Brain pericyte (primary cell): ENCODE measurements at places on chromosomes 11 and 22.

DNA sequence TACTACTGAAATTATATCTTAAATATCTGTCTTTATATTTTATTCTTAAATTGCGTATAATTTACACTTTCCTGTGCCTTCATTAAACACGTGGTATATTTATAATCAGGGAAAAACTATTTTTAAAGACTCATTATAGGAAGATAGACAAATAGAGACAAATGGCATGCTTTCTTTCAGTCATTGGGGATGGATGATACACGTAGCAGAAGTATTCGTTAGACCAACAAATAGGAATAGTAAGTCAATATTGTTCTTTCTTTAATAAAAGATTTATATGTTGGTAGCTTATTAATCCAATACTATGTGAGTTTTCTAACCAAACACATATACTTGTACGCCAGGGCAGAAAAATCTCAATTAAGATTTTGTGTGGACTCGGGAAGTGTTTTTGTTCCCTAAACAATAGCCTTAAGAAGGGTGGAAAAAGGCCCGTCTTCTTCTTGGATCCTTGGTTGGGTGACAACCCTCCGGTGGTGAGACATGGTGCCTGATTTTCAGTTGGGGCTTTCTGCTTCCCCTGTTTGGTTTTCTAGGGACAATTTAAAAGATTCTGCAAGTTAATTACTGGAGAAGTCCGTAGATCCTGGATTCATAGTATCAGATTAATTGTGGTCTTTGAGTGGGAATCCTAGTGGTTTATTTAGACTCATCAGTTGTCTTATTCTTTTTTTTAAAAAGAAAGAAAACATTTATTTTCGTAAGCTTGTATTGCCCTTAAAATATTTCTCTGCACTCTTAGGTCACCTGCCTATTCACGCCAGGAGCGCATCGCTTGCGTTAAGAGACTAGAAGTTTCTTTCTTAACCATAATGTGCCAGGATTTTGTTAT lies 83.5 kb upstream of the WNT7B start:
- DNase-seq, result no peak

DNA sequence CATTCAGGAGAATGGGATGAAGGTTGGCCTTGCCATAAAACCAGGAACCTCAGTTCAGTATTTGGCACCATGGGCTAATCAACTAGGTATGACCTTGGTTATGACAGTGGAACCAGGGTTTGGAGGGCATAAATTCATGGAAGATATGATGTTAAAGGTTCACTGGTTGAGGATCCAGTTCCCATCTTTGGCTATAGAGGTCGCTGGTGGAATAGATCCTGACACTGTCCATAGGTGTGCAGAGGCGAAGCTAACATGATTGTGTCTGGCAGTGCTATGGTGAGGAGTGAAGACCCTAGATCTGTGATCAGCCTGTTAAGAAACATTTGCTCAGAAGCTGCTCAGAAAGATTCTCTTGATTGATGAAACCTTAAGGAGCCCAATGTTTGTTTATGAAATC lies 5.7 kb downstream of the NF2 start:
- DNase-seq, result no peak

DNA sequence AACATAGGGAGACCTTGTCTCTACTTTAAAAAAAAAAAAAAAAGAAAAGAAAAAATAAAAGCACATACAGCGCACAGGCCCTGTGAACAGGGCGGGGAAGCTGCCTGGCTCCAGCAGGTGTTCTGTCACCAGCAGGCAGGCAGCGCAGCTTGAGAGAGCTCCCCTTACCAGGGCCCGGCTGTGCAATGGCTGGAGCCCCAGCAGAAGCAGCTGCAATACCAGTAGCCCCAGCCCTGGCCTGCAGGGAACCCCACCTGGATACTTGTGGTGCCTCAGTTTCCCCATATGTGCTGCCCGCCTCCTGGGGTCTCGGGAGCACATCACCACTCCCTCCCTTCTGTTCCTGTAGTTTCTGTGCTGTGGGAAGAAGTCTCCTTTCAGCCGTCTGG lies 12.3 kb downstream of the TSPAN32 start:
- no peak for DNase-seq

GRCh38 chr11:71293961-71294782 lies 41.8 kb upstream of the SHANK2 start:
- DNase-seq, result no peak

GRCh38 chr11:111870522-111870885 lies 877 bp downstream of the ALG9 start:
- DNase-seq, result no peak

DNA sequence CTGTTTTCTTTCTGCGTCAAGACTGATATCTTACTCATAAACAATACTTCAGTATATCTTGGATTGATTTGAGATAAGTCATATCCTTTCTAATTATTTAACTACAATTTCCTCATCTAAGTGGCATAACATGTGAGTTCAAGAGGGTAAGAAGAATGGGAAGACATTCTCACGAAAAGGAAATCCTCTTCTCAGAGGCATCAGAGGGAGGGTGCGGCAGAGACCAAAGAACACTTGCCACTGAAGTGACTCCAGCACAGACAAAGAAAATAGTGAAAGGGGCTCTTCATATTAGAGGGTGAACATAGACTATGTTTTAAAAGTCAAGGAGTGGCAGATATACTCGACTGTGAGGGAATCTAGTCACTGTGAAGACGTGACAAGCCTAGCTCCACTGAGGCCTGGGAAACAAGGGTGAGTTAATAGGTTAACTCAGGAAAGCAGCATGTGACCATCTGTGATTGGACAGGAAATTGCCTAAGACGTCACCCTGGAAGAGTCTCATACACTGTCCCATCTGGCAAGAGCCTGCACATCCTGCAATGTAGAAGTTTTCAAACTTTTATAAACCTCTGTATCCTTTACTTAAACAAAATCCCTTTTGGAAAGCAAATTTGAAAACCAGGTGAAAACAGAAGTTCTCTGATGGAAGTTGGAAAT lies 1.9 kb upstream of the MMP1 start:
- DNase-seq, result no peak

DNA sequence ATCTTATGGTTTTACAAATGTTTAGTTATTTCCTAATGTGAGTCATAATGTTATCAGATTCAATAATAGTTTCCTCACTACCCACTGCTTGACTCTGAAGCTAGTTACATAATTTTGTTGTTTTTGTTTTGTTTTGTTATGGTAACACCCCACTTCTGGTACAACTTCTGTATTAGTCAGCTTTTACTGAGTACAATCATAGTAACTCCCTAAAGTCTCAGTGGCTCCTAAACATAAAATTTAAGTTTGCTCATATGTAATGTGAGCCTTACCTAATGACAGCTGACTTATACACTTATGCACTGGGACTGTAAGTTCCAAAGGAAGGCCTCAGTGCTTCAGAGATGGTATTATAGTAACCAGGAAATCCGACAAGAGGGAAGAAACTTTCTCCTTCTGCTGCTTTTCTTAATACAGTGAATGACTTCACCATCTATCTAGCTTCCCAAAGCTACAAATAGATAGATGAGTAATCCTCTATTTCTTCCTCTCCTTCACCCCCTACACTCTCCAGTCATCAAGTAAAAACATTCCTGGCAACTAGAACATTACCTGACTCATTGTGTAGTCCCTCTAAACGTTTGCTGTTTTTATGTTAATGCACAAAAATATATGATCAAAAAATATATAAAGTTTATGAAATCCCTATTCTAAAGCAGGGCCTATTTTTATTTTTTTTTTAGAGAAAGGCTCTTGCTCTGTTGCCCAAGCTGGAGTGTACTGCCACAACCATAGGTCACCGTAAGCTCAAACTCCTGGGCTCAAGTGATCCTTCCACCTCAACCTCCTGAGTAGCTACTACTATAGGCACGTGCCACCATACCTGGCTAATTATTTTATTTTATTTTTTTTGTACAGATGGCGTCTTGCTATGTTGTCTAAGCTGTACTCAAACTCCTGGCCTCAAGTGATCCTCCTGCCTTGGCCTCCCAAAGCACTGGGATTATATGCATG lies 563.0 kb downstream of the SOX6 start:
- DNase-seq, result peak; percentile 13

DNA sequence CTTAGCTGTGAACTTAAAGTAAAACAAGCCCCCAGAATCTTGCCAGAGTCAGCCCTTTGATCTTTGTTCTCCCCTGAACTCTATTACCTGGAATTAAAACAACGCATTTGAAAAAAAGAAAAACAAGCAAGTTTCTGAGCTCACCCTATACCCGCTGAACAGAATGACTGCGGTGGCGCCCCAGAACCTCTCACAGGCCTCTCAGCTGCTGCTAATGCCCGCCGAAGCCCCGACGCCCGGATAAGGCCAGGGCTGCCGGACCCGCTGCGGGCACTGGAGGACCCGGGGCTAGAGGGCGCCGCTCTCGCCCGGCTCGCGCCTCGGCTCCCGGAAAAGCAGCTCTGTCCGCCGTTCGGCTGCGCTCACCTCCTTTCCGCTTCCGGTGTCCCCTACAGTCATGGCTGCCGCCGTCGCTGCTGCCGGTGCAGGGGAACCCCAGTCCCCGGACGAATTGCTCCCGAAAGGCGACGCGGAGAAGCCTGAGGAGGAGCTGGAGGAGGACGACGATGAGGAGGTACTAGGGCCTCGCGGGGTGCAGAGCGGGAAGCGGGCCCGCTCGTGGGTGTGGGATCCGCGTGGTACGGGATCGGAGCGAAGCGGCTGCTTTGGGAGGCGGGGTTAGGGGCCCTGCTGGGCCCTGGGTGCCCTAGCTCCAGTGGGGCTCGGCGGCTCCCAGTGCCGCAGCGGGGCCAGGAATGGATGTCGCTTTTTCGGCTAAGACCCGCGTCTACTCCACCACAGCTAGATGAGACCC lies at the start of gene TOMM22:
Gene TOMM22, plus strand, starts transcription at position 376 of the 754 bp plus-strand sequence. Its CDS starts 22 bp downstream, at position 398.
- no peak for DNase-seq
